Hepatocyte (in vitro differentiated cells): ENCODE measurements at places on chromosomes 13 and 19.

DNA sequence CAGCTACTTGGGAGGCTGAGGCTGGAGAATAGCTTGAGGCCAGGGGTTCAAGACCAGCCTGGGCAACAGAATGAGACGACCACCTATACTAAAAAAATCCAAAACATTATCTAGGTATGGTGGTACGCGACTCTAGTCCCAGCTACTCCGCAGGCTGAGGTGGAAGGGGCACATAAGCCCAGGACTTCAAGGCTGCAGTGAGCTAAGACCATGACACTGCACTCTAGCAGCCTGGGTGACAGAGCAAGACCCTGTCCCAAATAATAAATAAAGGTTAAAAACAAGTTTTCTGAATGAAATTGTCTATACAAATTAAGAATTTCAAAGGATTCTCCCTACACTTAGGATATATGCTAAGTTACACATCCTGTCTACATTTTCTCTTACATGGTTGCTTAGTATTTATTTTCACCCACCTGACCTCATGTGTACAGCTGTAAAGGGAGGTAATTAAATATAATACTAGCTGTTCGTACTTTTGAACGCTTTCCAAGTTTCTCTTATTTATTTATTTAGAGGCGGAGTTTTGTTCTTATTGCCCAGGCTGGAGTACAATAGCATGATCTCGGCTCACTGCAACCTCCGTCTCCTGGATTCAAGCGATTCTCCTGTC is 1.6 kb downstream of the SLC25A30 start:
- DNase-seq: no peak

DNA sequence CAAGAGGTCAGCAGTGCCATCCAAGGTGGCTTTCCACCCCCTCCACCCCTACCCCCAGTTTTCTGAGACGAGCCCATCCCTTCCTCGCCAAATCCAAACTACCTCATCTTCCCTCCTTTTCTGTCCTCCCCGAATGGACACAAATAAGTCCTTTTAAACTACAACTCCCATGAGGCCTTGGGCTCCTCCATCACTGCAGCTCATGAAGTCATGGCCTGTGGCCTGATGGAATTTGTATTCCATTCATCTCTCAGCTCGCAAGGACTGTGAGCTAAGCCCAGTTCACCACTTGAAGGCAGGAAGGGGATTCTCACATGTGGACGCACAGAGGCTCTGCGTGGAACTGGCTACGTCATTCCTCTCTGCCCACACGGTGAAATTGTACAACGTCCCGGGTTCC is 12.5 kb downstream of the PTPRH start:
- peak; percentile 3 for DNase-seq

DNA sequence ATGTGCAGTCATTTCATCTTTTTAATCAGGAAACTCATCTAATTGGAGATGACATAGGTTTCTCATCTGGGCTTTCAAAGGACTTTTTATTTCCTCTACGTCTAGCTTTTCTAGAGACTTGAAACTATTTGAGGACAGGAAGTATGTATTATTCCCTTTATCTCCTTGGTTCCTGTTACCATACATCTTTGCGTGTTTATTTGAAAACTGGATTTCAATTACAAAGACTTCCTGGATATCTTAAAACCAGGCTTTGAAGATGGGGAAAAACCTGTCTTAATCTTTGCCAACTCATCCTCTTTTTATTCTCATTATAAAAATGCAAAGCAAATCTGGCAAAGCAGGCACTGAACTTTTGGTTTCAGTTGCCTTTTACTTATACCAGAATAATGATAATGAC is 130.5 kb downstream of the LMO7 start:
- no peak for DNase-seq

- no peak for DNase-seq
These were observed 51.9 kb upstream of the UQCRFS1 start for GRCh38 chr19:29264897-29265296.

- DNase-seq: peak; percentile 72
These were observed 485.5 kb downstream of the DIAPH3 start for GRCh38 chr13:59677966-59678814.

DNA sequence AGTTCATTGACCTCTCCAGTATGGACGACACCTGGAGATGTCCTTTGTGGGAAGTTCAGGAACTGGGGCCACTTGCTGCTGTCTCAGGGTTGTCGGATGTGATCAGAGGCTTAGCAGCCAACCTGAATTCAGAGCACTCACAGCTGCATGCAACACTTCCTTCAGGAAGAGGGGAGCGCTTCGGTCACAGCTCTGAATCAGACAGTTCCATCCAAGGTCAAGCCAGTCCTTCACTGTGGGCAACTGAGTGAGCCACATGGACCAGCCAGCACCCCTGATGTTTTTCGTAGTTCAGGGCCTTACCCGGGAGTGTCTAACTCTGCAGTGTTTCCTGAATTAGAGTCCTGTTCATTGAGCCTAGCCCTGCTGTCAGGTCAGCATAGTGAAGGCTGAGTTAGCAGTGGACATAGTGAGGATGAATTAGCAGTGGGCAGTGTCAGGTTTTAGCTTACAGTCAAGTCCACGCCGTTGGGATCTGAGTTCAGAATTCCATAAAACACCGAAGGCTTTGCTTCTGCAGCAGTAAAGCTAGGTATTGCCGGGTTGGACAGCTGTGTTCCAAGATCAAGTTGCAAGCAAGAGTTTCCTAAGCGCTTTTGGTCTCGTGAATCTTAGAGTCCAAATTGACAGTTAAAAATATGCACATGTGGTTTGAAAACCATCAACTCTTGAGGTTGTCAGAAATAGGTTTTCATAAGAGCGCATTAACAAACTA is 5.1 kb downstream of the ZNF555 start:
- no peak for DNase-seq

- no peak for DNase-seq
These were observed 219.4 kb downstream of the NHLRC3 start for GRCh38 chr13:39257642-39258041.

GRCh38 chr13:74870865-74871264 is 611.1 kb downstream of the TBC1D4 start:
- no peak for DNase-seq

DNA sequence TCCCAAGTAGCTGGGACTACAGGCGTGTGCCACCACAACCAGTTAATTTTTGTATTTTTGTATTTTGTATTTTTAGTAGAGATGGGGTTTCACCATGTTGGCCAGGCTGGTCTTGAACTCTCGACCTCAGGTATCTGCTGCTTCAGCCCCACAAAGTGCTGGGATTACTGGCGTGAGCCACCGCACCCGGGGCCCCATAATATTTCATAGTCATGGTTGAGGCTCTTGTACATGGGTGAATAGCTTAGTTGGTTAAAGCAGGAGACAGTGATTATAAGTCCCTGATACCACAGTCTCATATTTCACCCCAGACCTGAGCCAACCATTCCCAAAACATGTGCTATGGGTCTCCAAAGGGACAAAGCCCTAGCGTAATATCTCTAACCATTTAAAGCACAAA is 26.1 kb downstream of the MBNL2 start:
- DNase-seq: no peak

- peak; percentile 84 for DNase-seq
These were observed 236.0 kb downstream of the PCDH9 start for GRCh38 chr13:66994097-66994496.

- no peak for DNase-seq
These were observed 30.0 kb downstream of the PCDH9 start for GRCh38 chr13:67200183-67200582.

DNA sequence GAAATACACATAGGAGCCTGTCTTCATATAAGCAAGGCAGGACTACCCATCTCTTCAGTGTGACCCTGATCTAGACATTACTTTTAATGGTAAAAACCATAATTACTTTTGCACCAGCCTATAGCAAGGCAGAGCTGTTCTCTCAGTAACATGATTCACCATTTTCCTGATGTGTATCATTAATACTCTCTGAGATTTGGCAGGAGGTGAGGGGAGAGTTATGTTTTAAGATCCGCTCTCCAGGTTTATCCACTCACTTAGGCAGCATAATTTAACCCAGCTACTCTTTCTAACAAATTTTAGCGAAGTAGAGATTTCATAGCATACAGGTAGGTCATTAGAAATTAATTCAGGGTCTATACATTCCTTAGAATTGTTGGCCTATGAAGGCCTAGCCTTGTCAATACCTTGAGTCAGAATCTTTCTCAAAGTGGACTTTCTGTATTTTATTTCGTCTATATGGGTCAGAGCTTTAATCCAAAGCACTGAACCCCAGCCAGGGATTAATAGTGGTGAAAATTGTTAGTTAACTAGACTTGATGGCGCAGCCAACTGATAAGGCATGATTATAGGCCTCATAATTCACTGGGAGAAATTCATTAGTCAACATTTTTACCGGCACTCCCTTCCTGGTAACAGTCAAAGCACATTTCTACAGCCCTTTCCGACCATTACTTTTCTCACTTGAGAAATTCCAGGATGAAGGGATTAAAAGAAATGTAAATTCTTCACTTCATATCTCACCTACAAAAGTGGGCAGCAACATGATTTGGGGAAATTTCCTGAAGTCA is 955.1 kb downstream of the DIAPH3 start:
- DNase-seq: no peak

DNA sequence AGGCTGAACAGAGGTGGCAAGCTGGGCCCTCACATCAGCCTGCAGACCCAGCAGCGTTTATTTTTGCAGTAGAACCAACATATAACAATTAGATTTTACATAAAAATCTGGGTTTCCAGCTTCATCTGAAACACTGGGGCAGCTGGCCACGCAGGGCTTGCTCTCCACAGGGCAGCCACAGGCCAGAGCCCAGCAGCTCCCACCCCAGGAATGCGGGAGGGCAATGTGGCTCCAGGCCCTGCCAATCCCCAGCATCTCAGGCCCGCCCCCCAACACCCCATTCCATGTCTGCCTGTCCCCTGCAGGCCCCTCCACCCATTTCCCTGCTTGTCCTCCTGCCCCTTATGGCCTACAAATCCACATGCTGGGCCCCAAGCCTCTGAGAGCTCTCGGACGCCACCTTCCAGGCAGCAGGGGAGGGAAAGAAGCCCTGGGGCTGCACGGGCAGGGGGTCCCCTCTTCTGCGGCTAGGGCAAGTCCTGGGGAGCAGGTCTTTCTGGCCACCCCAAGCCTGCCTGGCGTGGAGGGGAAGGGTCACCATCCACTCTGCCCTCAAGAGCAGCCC is 15.0 kb upstream of the VSTM2B start:
- DNase-seq: no peak

DNA sequence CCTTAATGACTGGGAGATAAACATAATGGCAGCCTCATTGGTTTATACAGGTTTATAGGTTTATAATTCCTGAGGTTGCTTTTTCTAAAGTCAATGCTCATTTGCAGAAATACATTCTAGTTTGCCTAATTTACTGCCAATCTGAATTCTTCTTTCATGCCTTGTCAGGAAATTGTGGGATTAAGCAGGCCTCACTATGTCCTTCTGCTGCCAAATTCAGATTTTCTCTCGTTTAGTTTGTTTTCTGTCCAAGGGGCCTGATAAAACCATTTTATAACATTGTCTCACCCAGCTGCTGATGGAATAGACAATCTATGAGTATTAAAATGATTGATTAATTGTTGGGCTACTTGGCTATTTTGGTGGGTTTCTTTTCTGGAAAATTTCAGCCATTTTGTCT is 42.4 kb upstream of the OBI1 start:
- no peak for DNase-seq

DNA sequence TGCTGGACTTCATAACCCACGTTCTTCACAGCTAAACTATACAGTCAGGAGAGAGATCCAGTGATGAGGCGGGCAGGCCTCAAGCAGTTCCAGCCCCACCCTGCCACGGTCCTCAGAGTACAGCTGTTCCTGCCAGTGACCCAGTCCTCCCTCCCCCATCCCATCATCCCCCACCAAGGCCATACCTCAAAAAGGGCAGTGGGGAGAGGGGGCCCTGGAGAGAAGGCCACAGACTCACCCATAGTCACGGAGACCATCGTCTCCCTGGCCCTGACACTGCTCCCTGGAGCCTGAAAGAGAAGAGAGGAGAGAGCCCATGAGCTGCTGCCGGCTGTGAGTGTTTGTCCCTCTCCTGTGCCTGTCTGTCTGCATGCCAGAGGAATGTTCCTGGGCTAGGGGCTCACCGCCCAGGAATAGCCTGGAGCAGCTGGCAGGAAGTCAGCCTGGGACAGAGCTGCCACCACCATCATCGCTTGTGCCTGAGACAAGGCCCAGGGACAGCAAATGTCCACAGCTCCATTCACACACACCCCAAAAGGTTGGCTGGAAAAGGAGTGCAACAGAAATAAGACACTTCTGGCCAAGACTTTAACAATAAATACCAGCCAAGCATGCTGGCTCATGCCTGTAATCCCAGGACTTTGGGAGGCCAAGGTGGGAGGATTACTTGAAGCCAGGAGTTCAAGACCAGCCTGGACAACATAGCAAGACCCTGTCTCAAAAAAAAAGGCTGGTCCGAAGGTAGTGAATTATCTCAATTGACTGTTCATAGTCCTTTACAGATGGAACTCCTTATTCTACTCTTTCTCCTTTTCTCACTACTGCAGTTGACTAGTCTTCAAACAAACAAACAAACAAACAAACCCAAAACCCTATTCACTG is 6.4 kb downstream of the C19orf47 start:
- DNase-seq: no peak

- DNase-seq: no peak
These were observed 473.5 kb downstream of the GPC6 start for GRCh38 chr13:93700115-93700514.

DNA sequence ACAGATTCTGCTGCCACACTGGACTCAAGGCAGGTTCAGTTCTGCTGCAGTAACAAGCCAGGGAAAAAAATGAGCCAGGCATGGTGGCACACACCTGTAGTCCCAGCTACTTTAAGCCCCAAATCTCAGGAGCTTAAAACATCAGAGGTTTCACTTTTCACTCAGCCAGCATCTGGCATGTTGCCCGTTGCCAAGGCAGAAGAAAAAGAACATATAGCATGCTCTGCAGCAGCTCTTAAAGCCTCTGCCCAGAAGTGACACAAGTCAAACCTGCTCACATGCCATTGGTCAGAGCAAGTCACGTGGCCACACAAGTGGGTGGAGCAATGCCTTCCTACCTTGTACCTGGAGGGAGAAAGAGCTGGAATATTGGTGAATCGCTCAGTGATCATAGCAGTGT is 14.7 kb upstream of the ADGRE5 start:
- DNase-seq: peak; percentile 81

DNA sequence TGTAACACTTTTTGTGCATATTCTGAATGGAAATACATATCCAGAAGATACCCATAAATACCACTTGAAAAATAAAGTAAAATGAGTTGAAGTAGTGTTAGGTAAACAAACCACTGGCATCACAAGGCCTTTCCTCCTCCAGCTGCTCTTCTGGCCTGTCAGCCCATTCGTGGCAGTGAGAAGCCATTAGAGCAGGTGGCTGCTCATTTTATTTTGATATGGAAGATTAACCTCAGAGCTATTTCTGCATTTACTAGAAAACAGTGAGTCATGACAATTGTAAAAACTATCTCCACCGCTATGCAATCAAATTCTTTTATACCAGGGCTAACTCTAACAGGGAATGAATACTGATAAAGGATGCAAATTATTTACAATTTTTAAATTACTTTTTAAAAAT is 2898.1 kb downstream of the PCDH9 start:
- no peak for DNase-seq

DNA sequence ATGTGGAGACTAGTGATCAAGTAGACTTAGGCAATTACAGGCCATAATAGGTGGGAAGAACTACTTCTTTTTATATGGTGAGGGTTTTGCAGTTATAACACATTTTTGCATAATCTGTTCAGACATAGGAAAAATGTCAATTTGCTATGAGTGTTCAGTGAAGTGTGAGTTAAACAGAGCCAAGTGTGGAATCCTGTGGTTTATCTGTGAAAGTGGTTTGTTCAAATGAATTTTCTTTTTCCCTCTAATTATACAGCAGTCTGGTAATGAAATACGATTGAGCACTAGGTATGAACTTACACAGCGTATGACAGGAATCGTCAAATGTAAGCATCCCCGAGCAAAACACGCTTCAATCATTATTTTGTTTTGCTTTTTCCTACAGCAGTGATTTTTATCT is 178.3 kb downstream of the STK24 start:
- no peak for DNase-seq
